ENCODE measurements at places on chromosomes 1 and 21. TPM values are rescaled to one million over a fixed set of nuclear protein-coding genes. Genes with fewer than 3 reads are reported as not detected.

Gene PLA2G2C
- not detected for total RNA-seq

Gene CD247
- 0.26 TPM for total RNA-seq

Gene TTC39A
- total RNA-seq = 3.5 TPM

Gene ADAMTS5
- total RNA-seq = not detected

Gene ITLN1
- total RNA-seq = not detected

Gene MFAP2
- not detected for total RNA-seq

Gene AGMAT
- 6.9 TPM for total RNA-seq

Gene C1QC
- total RNA-seq = 0.64 TPM

Gene FCGR3B
- total RNA-seq = not detected

Gene IGSF5
- total RNA-seq = not detected

Gene OR6K3
- total RNA-seq = not detected
